ENCODE measurements at places on chromosomes 7 and 10. TPM values are rescaled to one million over a fixed set of nuclear protein-coding genes. Genes with fewer than 3 reads are reported as not detected.

FAM25G gene
- total RNA-seq: not detected

- DNase-seq: no peak
Observed at GRCh38 chr10:103765168-103765567, 90.2 kb downstream of the SH3PXD2A start.

DNA sequence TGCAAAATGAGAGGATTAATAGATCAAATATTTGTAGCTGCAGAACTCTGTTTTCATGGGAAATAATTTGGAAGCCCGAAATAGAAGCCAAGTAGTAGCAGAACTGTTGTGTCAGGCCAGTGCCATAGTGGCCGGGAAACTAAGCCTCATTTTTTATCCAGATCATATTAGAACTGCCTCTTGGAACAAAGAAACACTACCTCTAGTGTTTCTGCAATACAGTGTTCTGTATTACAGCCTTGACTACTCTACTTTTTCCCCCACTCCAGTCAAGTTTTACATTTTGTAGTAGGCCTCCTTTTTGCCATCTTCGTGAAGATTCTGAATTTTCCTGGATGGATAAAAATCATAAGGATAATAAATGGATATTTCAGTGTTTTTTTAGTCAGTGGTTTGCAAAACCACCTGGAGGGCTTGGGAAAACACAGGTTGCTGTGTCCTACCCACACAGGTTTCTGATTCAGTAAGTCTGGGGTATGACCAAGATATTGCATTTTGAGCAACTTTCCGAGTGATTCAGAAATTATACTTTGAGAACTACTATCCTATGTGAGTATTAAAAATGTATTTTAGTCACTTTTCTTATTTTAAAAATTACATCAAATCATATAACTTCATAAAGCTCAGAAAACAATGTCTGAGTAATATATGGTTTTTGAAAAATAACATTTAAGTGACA, 326.2 kb upstream of the KAT6B start:
- DNase-seq: no peak

- DNase-seq: peak; percentile 78
Observed at GRCh38 chr7:2757904-2758672, 70.1 kb downstream of the AMZ1 start.
